ENCODE measurements at places on chromosomes 7 and 10.
A peak's percentile ranks its signal among the peaks of the same experiment; 100 is the strongest.

GRCh38 chr10:15877836-15878576 lies 17.7 kb upstream of the MINDY3 start:
- no peak for DNase-seq

- no peak for DNase-seq
Measured at GRCh38 chr10:81479316-81479715, 395.7 kb upstream of the NRG3 start.

- no peak for DNase-seq
Measured at GRCh38 chr10:72245949-72246525, 27.7 kb upstream of the DDIT4 start.

GRCh38 chr7:74544706-74545469 lies 91.2 kb downstream of the GTF2IRD1 start:
- no peak for DNase-seq

- DNase-seq: no peak
Measured at GRCh38 chr7:108808549-108809266, 239.0 kb downstream of the DNAJB9 start.

DNA sequence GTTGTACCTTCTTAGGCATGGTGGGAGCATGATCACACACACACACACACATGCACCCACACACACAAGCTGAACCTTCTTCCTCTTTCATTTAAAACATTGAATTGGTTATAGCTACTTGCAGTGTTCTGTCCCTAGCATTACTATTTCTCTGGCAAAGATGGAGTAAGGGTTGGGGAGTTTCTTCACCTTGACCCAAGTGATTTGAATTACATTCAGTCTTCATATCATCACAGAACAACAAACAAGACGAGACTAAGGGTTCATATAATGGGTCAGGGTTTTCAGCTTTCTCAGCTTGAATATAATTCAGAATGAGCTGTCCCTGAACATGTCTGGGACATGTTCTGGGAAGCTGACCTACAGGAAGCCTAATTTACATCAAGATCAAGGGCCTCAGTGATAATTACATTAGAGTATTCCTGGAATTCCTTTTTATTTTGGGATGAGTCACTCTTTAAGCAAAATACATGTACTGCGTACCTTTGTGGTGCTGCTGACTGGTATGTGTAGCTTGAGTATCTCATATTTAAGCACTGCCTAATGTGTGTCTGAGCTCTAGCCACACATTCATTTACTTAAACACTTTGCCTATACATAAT lies 213.5 kb upstream of the TMEM229A start:
- no peak for DNase-seq

DNA sequence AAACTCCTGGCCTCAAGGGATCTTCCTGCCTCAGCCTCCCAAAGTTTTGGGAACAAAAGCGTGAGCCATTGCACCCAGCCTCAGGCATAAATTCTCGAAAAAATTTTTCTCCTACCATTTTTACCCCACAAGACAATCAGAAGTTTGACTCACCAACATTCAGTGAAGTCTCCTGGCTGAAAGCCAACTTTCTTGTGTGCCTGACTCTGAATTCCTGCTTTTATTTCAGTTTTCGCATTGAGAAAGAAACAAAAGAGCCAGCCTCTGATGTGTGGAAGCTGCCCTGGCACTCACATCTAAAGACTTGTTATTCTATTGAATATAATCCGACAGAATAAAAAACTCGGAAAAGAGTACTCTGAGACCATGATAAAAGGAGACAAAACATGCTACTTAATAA lies 402.9 kb downstream of the MAGI2 start:
- no peak for DNase-seq

DNA sequence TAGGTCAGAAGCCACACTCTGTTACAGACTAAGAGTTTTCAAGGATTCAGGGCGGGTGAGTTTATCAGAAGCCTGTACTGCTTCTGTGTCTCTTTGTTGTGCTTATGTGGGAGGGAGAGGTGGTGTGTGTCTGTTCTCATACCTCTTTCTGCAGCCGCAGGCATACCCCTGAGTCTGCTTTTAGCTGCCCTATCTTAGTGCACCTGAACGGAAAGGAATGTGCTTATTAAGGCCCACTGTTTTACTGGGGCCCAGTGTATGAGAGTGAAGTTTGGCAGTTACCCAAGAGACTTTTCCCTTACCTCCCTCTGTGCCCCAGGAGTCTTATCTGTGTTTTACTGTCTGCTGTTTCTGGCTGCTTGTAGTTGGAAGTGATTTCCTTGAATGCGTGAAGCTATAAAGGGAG lies 104.3 kb downstream of the TYW1 start:
- no peak for DNase-seq

DNA sequence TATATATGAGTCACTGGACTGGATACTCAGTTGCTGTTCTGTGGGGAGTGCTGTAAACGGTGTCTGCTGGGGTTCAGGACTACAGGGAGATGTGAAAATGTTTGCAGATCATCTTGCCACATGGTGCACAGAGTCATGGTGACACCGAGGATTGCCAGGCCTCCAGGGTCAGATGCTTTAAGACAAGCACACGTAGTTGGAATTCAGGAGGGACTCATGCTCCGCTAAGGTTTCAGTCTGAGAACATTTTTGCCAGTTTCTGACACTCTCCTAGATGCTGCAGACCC lies 211.3 kb downstream of the CXCL12 start:
- no peak for DNase-seq

- DNase-seq: peak; percentile 8
Measured at GRCh38 chr10:84452003-84452402, 123.6 kb downstream of the CCSER2 start.

GRCh38 chr7:117008886-117009531 lies 55.7 kb downstream of the ST7 start:
- no peak for DNase-seq

GRCh38 chr7:27079234-27079975 lies 16.4 kb downstream of the HOXA1 start:
- DNase-seq: no peak

GRCh38 chr7:101857358-101857811 lies 40.0 kb downstream of the CUX1 start:
- DNase-seq: no peak

GRCh38 chr7:101995121-101995520 lies 177.7 kb downstream of the CUX1 start:
- DNase-seq: no peak

- no peak for DNase-seq
Measured at GRCh38 chr10:15879663-15880062, 19.4 kb upstream of the MINDY3 start.

- DNase-seq: no peak
Measured at GRCh38 chr7:455110-455928, 64.3 kb downstream of the PDGFA start.

- no peak for DNase-seq
Measured at GRCh38 chr7:149322737-149323136, 60.7 kb downstream of the ZNF783 start.

DNA sequence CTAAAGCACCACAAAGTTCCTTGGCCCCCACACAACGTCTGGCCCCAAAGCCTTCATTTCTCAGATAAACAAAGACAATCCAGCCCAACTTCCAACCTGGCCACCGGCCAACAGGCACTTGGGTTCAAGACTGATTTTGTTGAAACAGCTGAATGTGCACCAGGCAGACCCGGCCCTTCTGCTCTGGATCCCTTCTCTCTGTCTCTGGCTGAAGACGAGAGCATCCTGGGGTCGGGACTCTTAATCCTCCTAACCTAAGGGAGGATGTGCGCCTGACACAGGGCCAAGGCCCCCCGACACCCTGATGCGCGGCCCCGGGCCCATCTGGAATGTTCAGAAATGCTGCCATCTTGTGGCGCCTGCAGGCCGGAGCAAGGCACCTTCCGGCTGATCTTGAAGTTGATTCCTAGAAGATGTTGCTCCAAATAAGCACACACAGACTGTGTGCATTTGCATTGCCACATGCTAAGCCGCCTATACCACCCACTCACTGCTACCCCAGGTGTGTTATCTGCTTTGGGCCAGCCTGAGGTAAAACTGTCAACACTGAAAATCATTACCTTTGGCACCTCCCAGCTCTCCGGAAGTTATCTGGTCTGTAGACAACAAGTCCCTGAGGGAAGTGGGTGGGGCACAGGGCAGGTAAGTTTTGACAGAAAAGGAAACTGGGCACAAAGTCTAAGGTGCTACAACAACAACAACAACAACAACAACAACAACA lies 98.4 kb upstream of the HABP2 start:
- DNase-seq: peak; percentile 42

- DNase-seq: no peak
Measured at GRCh38 chr10:132614431-132615340, 77.1 kb downstream of the INPP5A start.

DNA sequence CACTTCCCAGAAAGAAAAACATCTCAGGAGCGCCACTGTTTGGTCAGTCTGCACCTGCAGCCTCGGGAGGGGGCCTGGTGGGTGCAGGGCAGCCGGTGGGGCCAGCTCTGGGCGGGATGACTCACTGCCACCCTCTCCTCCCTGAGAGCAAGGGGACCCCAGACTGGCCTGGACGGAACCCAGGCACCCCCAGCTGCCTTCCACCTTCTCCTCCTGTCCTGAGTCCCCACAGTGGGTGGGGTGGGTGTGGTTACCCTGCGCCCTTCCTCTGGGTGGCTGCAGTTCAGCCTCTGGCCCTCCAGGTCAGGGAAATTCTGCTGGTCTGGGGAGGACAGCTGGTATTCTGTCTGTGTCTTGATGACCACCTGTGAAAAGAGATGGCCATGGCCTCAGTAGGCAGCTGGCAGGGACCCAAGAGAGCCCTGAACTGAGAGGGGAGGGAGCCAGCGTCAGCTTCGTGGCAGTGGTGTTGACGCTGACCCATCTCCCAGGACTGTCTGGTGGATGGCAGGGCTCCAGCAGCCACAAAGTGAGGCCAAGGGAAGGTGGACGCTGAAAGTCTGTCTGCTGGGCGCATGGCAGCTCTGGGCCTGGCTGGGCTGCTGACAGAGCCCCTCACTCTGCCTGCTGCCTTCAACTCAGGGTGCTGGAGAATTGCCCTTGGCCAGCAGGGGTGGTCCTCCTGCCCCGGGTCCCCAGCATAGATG lies 8.9 kb downstream of the CALY start:
- peak; percentile 62 for DNase-seq

DNA sequence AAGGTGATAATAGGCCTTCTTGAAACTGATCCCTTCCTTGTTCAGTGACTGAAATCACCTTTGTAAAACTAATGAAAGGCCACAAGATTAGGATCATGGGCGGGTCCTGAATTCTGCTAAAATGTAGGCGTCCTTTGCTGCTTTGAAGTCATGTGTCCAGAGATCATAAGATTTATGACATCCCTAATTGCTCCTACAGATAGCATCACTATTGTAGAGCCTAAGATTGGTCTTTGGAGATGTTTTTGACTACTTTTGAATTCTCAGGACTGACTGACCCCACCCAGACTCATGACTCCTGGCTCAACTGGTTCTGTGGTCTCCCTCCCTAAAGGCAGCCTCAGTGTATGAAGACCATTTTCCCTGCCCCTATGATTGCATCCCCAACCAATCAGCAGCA lies 322.6 kb upstream of the SEMA3D start:
- DNase-seq: no peak

- DNase-seq: no peak
Measured at GRCh38 chr7:50314836-50315592, 10.5 kb downstream of the IKZF1 start.

- DNase-seq: no peak
Measured at GRCh38 chr10:78798976-78799730, 269.6 kb upstream of the ZMIZ1 start.

GRCh38 chr10:126204320-126204719 lies 184.0 kb downstream of the ADAM12 start:
- DNase-seq: no peak

DNA sequence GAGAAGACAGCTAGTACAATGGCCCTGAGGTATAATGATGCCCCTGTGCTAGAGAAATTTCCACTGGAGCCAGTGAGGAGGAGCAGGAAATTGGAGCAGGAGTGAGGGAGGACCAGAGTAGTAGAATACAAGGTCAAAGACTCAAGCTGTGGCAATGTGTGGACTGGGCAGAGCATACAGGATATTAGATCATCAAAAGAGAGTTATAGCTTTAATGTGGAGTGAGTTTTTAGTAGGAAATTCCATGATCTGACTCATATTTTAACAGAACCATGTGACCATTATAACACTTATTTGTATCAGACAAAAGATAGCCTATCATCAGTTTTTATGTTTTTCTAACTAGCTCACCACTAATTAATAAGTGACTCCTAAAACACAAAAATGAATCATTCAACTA lies 154.1 kb downstream of the DGKB start:
- DNase-seq: peak; percentile 55

GRCh38 chr10:49396666-49396999 lies 744 bp upstream of the DRGX start:
- no peak for DNase-seq

DNA sequence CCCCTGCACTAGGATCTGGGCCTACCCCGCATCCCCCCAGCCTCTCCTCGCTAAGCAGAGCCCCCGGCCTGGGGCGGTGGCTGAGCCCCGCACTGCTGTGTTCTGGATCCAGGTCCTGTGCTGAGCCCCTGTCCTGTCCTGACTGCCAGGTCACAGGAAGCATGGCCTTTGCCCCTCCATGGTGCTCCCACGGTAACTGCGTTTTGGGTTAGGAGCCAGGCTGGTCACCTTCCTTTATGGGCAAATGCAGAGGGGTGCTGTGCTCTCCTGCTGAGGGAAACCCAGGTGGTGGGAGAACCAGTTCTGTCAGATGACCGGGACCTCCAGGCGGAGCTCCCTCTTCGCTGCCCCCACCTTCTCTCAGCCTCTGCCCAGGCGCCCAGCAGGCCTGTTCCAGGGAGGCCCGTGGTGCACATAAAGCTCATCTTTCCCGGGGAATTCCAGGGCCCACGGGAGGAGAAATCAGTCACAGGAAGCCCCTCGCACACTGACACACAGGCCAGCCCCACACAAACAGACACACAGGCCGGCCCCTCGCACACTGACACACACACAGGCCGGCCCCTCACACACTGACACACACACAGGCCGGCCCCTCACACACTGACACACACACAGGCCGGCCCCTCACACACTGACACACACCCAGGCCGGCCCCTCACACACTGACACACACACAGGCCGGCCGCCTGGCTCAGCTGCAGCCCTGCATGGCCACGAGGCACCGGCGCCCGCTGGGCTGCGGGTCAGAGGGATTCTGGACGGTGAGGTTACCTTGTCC lies 75.6 kb downstream of the CFAP46 start:
- DNase-seq: no peak

GRCh38 chr7:30285067-30285535 lies 704 bp downstream of the ZNRF2 start:
- DNase-seq: peak; percentile 25

DNA sequence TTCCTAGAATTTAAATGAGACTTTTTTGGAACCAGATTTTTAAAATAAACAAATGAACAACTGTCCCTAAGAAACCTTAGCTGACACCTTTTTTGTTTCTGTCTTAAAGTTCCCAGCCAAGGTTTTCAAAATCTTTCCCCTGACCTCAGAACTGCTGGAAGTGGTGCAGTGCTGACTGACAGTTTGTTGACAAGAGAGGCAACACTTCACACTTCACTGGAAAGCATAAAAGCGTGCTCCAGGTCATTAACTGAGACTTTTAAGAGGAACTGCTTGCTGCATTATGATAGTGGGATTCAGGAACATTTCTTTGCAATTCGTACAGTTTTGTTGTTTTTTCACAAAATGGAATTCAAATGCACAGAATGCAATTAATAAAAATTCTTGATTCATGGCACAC lies 36.2 kb downstream of the SYPL1 start:
- no peak for DNase-seq
